ENCODE measurements at places on chromosomes 11 and 22. TPM values are rescaled to one million over a fixed set of nuclear protein-coding genes. Genes with fewer than 3 reads are reported as not detected.
A peak's percentile ranks its signal among the peaks of the same experiment; 100 is the strongest.

DNA sequence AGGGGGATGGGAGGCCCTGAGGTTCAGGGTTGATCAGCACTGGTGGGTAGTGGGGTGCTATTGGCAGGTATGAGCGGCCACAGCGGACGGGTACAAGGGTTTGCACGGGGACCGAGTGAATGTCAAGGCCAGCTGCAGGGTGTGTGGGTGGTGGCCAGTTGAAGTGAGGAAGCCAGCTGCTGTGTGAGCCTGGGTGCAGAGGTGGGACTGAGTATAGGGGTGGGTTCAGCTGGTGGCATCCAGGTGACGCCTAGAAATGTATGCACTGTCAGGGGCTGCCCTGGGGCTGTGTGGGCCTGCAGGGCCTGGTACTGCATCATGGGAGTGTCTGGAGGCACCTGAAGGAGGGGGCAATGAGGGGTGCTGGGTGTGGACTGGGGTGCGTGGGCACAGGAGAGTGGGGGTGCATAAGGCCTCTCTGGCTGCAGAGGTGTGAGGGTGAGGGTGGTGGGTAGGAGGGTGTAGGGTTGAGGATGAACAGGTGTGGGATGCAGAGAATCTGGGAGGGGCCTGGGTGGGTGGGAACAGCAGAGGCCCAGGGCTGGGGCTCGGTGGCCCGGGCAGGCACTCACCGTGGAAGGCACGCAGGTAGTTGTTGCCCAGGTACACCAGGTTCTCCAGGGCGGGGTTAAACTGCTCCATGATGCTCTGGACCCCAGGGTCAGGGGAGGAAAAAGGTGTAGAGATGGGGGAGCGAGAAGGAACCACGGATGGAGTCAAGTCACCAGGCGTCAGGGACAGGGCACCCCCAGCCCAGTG, 1.7 kb downstream of the BAIAP2L2 start:
- DNase-seq = no peak

GRCh38 chr11:29280452-29280851, 736.4 kb downstream of the KCNA4 start:
- no peak for DNase-seq

DNA sequence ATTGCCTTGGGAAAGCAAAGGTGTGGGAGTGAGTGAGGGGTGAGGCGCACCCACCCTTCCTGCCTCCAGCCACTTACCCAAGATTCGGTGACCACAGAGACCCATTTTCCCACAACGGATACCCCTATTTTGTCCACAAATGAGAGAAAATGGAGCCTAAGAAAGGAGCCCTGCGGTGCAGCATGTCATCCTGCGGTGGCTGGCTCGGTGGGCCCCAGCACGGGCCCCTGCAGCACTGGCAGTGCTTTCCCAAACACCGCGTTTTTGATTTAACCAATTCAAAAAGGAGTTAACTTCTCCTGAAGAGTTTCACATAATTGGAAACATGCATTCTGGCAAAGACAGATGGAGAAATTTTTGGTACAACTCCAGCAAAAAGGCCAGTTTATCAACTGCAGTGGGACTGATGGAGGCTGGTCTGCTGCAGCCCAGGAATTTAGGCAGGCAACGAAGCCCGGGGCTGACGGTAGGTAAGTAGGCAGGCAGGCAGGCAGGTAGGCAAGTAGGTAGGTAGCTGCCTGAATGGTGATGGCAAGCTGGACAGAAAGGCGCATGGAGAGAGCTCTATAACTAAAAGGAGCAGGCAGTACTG, 84.2 kb downstream of the FDX1 start:
- DNase-seq = no peak

DNA sequence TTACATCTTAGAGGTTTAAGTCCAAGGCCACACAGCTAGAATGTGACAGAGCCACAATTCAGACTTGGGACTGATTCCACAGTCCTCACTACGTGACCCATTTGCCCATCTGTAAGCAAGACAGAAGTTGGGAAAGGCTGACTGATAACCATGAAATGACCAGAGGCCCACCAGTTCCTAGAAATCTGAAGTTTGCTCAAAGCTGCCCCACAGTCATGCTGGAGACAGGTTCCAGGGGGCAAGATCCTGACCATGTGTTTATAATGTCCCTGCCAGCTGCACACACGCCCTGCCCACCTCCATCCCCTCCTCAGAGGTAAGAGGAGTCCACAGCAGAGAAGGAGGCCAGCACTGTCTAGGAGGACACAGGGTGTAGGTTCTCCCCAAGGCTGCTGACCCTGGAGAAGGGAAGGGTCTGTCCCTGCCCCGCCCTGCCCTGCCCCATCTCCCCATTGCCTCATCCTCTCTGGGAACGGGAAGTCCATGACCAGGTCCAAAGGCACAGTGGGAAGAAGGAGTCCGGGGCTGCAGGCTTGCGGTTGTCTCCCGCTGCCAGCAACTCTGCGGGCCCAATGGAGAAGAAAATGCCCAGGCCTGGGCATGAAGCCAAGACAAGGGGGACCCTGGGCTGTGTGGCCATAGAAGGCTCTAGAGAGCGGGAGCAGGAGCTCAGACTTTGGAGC, 11.9 kb upstream of the OAF start:
- DNase-seq = peak; percentile 40

GRCh38 chr11:132228746-132229325, 858.4 kb downstream of the NTM start:
- no peak for DNase-seq

GRCh38 chr22:44026066-44026629, 2.0 kb downstream of the PARVB start:
- no peak for DNase-seq

GRCh38 chr22:27207907-27208306, 550.5 kb downstream of the MIAT start:
- DNase-seq = no peak

DNA sequence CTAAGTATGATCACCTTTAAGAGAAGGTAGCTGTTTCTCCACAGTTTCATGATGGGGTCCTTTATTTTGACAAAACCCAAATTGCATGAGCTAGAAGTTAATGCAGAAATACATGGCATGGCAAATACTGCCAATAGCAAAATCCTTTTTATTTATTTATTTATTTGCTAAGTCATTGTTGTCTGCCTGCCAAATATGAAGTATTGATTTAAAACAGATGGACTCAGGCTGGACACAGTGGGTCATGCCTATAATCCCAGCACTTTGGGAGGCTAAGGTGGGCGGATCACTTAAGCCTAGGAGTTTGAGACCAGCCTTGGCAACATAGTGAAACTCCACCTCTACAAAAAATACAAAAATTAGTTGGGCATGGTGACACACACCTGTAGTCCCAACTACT, 52.4 kb downstream of the LARGE2 start:
- no peak for DNase-seq

DNA sequence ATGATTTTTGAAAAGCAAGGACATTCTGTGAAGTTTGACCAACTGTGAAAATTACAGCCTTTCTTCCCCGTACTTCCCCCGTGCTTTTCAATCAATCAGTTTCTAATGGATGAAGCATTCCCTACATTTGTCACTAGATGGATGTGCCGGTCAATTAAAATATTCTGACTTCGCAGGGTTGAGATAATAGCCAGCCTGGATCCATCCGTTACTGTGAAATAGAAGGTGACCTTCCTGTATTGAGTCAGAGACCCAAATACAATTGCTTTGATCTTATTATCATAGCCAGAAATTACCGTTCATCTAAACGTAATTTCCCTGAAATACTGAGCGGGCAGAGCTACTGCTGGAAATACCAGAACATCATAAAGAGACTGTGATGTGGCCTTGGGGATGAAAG, 21.1 kb upstream of the PARVB start:
- no peak for DNase-seq

RELA gene
- 64.0 TPM for polyA plus RNA-seq

VEGFB gene
- 100.0 TPM for polyA plus RNA-seq

METTL15 gene
- polyA plus RNA-seq = 9.1 TPM

All from psoas muscle (tissue), 8 donors.